ENCODE measurements at places on chromosomes 11 and 22.

DNA sequence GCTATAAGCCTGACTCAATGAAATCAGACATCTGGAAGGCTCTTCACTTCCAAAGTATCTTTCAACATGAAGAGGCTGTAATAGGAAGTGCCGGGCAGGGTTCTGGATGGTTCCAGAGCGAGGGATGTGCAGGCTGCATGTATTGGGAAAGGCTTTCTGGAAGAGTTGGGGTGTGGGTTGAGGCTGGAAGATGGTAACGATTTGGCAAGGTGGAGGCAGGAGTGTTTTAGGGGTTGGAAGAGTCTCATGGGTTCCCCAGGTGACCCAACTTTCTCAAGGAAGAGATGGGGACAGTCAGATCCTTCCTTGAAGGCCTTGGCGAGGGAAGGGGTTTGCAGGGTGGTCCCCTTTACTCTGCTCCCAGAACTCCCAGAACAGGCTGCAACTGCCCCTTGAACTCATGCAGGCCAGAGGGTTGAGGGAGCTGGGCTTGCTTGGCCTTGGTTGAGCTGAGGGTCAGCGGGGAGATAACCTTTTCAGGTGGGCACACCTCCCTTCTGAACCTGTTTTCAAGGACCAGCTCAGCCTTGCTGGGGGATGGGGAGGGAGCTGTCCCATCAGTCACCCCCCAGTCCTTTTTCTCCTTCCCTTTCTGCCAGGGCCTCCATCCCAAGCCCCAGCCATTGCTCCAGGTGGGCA, 9.4 kb upstream of the POU2F3 start:
- no peak for DNase-seq

DNA sequence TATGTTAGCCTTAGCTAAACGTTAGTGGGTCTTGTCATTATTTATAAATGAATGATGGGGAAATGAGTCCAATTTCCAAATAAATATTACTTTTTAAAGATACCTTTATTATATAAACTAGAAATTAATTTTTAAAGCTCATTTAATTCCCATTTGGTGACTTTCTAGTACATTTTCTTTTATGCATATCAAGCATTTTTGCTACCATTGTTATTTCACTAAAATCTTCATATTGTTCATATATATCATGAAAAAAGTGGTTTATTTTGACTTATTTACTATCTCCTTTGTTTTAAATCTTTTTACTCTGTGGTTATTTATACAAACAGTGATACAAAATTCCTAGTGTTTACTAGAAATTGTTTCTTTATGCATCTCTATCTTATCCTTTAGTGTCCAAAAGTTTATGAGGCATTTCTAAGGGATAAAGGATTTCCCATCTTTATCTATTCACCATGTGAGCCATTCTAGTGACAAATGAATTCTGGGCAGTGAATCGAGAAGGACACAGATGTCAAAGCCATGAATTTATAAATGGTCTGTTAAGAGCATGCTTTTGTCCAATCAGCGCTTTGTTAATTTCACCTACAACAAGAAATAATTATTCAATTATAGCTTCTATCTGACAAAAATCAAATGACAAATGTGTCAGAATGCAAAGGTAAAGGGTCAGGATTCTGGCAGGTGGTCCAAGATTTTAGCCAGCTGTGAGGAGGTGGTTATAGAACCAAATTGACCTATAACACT, 70.6 kb downstream of the PRMT3 start:
- DNase-seq, result no peak

DNA sequence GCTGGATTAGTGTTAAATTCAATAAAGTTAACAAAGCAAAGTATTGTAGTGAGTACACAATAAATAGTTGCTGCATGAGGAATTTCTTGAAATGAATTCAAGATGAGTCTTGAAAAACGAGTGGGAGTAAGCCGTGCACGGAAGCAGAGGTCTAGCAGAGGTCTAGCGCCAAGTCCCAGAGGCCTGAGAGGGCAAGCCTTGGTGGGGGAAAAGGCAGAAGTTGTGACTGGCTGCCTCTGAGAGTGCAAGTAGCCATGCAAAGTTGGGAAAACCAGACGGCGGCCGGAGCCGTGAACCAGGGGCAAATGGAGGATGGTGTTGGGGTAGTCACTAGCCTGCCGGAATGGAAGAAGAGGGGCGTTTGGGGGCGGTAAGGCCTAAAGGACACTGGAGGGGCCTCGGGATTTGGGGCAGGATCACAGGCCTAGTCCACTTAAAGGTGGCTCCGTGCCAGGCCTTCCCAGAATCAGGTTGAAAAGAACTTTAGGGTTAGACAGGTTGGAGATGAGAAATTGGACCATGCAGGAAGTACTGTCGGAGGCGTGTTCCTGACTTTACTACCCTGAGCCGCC, 379 bp upstream of the SLC3A2 start:
- DNase-seq, result peak; percentile 39

DNA sequence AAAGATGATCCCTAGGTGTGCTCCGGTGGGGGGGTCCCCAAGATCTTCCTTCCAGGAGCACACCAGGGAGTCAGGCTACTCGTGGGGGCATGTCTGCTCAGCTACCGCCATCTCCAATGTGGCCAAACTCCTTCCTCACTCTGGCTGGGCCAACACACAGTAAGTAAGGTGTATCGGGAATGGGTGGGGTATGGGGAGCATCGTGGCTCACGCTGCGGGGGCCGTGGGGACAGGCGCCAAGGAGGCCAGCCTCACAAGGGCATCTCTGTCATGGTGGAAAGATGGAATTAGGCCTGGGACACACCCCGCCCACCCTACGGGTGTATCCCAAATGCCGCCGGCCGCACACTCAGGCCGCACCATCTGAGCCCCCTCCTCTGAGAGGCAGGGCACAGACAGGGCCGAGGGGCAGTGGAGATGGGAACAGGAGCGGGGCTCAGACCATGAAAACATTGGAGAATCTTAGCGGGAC, 8.3 kb downstream of the IGF2 start:
- no peak for DNase-seq
